Posterior cingulate gyrus (tissue), 11 donors: ENCODE measurements at places on chromosomes 2 and 18.
A peak's percentile ranks its signal among the peaks of the same experiment; 100 is the strongest.

GRCh38 chr2:183948861-183949260 is 649.5 kb upstream of the ZNF804A start:
- no peak for DNase-seq

GRCh38 chr2:124698979-124699565 is 674.0 kb downstream of the CNTNAP5 start:
- DNase-seq = no peak

DNA sequence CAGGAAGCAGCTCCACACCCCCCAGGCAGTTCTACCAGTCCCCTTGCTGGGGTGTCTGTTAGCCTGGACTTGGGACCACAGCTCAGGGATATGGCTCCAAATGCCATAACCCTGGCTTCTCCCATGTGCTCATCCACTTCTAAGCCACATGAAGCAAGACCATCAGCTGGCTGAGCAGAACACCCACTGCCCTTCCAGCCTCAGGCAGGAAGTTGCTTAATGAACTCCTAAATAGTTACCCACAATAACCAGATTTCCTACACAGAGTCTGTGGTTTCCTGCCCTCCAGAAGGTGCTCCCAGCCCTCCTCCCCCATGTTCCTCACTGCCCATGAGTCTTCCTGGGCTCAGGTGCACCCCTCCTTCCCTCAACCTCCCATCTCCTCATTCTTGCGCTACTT is 98.3 kb upstream of the EPC2 start:
- DNase-seq = no peak

DNA sequence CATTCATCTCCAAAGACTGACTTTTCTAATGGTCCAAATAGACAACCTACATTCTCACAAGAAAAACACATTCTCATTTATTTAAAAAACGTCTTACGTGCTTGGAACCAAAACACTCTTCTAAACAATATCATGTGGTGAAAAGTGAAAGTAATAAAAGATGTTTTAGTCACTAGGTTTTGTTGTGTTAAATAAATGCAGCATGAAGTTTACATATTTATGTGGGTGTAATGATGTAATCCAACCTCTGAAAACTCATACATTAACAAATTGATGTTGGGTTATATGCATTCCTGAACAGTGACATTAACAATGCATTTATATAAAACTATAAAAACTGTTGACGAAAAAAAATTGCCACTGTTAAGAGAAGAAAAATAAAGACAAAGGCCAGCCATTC is 55.1 kb upstream of the ACVR2A start:
- DNase-seq = no peak

DNA sequence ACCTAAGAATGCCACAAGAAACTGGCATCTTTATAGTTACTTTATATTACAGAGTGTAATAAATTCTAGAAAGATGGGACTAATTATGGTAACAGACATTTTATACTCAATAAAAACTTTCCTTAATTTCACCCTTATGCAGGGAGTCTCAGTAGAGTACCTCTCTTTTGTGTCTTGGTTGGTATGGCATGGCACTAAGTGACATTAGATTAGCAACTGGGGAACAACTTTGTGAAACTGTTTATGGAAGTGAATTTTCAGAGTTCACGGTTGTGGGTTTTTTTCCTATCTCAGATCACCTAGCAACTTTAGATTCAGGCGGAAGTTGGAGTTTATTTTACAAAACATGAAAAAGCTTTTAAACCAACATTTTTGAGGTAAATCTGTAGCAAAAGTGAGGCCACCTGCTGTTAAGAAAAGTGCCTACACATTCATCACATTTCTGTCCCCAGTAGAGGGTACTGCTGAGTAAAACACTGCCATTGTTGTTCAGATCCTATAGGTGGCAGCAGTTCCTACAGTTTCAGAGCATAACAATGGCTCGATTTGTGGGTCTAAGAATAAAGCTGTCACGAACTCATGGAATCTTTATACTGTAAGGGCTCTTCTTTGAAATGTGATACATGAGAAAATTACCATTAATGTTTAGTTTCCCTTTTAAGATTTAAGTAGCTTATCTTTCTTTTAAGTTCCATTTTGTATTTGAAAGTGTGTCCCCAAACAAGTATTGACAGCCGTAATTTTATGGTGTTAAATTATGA is 117.6 kb downstream of the CAMKMT start:
- peak; percentile 24 for DNase-seq

DNA sequence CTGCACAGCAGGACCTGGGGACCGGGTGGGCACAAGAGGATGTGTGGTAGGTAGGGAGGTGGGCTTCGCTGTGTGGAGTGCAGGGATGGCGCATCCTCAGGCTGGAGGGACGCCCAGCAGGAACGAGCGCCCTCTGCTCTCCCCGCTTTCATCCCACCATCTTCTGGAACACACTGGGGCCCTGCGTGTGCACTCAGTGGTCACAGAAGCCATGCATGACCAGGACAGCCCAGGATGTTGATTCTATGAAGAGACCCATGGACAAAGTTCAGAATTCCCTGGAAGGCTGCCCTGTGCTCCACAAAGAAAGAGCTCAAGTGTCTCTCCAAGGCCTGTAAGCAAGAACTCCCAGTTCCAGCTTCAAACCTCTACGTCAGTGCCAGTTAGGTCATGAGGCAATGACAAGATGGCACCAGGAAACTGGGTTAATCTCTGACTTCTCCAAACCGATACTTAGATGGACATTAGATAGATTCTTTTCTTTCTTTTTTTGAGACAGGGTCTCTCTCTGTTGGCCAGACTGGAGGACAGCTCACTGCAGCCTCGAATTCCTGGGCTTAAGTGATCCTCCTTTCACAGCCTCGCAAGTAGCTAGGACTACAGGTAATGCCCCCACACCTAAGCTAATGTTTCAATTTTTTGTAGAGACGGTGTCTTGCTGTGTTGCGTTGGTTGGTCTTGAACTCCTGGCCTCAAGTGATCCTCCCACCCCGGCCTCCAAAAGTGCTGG is 3.4 kb downstream of the SLC66A2 start:
- DNase-seq = no peak

DNA sequence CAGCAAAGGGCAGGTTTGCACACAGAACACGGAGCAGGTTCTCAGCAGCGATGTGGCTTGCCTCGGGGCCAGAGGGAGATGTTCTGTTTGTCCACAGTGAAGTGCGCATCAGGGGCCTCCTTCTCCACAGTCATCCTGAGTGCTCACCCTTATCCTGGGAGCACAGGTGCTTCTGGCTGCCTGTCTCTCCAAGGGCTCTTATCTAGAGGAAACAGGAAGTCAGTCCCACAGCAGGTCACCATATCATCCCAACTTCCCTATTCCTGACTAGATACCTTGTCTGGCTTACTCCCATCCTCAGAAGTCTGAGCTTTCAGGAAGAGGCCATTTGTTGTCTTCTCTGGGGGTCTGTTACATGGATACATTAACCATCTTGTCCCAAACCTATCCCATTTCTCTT is at the start of gene CD207:
Gene CD207 (minus strand): TSS at position 174 of the 400 bp plus-strand sequence. CDS start 40 bp downstream, at position 134.
- DNase-seq = no peak

- DNase-seq = no peak
These were observed 224.7 kb upstream of the SMAD7 start for GRCh38 chr18:49175476-49175875.

GRCh38 chr2:26980971-26981370 is 10.5 kb downstream of the MAPRE3 start:
- no peak for DNase-seq

GRCh38 chr2:204645018-204645773 is 99.9 kb downstream of the PARD3B start:
- DNase-seq = no peak

DNA sequence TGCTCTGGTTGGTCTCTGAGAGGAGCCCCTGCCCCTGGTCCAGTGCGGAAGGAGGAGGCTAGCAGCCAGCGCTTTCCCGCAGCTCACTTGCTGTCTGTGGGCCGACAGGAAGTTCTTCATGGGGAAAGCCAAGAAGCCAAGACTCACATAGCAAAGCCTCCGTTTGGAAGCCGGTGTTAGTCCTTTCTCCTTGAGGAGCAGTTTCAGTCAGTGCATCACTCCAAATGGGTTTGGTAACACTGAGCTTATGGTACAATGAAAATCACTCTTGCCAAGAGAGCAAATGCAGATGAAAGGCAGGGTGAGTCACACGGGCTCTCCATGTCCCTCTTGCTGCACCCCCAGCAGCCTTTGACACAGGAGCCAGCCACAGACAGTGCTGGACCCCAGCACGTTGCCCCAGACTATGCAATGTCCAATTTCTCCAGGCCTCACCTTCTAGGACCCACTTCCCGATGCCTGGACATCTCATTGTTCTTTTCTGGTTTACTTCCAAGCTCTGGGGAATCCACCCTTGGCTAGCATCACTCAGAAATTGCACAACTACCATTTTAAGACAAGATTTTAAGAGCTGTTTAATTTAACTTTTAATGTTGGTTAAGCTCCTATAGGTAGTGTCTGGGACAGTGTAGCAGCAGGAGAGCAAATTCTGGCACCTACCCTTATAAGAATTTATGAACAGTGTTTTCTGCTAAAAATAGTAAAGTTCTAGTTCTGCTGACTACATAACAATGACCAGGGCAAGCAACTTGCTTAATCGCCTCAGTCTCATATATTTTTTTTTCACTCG is 174.9 kb downstream of the ASB1 start:
- peak; percentile 71 for DNase-seq

- DNase-seq = no peak
These were observed 184.6 kb upstream of the ZNF804A start for GRCh38 chr2:184413671-184414229.

GRCh38 chr2:20198001-20198400 is 26.9 kb downstream of the SDC1 start:
- no peak for DNase-seq

- DNase-seq = no peak
These were observed 549.9 kb upstream of the ACVR2A start for GRCh38 chr2:147294825-147295392.

GRCh38 chr2:12044857-12045256 is 298.4 kb downstream of the LPIN1 start:
- no peak for DNase-seq

DNA sequence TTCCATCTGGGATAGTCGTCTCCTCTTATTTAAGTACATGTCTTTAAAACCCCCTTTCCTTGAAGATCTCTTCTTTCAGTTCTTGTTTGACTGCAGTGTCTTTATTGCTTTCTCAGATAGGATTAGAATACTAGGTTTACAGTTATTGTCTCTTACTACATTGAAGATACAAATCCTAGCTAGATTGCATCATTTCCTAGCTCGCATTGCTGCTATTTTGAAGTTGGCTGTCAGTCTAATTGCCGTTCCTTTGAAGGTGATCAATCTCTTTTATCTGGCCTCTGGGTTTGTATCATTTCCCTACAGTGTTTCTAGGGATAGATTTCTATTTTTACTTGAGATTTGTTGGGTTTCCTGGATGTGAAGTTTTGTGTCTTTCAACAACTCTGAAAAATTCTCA is 20.9 kb downstream of the ARMC9 start:
- no peak for DNase-seq

DNA sequence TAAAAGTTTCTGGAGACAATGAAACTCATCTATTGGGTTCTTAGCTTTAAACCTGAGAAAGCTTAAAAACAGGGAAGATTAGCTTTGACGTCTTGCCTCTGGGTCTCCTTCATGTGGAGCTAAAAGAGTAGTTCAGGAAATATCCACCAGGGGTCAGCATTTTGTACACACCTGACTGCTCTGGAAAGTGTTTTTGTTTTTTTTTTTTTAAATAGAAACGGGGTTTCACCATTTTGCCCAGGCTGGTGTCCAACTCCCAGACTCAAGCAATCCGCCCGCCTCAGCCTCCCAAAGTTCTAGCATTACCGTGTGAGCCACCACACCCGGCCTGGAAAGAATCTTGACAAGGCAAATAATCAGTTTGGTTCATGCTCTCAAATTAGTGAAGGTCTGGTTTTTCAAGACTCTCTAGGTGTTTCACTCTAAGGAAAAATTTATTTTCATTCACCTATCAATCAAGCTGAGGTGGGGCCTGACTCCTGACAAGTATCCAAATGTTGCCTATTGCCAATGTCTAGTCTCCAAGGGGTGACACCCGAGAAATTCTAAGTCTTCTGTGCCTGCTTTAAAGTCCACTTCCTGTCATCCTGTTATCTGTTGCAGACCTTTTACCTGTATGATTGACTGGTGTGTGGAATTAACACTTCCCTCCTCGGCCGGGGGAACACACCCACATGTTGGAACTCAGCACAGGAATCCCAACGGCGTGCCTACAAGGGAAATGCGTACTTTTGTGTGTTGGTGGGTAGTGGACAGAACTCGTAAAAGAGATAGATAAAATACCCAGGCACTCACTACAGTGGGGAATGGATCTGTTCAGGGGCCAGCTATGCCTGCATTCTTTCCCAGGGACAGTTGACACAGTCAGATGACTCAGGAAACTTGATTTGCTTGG is 11.3 kb downstream of the IL1RN start:
- no peak for DNase-seq

GRCh38 chr2:26537826-26538475 is 60.0 kb upstream of the OTOF start:
- no peak for DNase-seq

- no peak for DNase-seq
These were observed 77.8 kb upstream of the TACR1 start for GRCh38 chr2:75277111-75277510.

DNA sequence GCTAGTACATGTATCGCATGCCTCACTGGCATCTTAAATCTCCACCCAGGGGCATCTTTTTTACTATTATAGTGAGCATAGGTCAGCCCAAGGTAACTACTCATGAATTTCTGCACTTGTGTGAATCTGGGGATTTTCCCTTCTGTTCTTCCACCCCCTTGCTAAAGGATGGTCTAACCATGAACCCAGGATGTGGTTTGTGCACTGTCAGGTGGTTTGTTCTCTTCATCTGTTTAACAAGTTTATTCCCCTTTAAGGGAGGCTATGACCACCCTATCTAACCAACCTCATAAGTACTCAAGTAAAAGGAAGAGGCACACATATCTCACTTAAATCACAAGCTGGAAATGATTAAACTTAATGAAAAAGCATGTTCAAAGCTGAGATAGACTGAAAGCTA is 243.0 kb downstream of the RPRM start:
- no peak for DNase-seq

DNA sequence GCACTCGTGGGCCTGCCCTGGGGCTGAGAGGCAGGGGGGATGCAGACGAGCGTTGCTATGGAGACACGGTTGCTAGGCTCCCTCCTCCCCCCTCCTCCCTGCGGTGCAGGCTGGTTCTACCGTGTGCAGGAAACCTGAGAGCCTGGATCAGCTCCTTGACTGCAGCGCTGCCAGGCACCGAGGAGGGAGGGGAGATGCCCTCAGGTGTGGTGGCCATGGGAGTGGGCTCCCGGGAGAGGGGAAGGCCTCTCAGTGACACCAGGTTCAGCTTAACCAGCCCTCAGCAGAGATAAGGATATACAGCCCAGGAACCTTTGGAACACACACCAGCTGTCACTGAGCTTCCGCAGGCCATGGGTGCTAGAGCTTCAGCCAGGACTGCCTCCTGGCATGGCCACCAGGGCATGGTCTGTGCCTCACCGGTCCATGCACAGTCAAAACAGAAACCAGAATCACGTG is 124.4 kb upstream of the PXDN start:
- DNase-seq = no peak

- no peak for DNase-seq
These were observed 25.1 kb upstream of the ARHGAP25 start for GRCh38 chr2:68709421-68709911.
